ENCODE measurements at places on chromosomes 1 and 21. TPM values are rescaled to one million over a fixed set of nuclear protein-coding genes. Genes with fewer than 3 reads are reported as not detected.

DNA sequence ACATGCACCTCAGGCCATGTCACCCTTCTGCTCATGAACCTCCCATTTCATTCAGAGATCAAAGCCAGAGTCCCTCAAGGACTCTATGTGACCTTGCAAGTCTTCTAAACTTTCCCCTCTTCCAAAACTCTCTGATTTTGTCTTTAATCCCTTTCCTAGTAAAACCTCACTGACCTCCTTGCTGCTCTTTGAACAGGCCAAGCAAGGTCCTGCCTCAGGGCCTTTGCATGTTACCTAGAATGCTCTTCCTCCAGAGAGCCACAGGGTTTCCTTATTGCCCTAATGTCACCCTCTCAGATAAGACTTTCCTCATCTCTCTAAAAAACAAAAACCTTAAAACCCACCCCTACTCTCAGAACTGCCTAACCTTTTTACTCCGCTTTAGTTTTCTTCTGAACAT is 26.6 kb downstream of the IL23R start:
- no peaks in the 10 kb centered on the region for H3K36me3 ChIP-seq
- H3K4me1 ChIP-seq = peaks cover 4% of the 10 kb centered on the region
- H3K27ac ChIP-seq = no peak overlapping the region
- no peak for DNase-seq
- no peak overlapping the region for H3K4me3 ChIP-seq

DNA sequence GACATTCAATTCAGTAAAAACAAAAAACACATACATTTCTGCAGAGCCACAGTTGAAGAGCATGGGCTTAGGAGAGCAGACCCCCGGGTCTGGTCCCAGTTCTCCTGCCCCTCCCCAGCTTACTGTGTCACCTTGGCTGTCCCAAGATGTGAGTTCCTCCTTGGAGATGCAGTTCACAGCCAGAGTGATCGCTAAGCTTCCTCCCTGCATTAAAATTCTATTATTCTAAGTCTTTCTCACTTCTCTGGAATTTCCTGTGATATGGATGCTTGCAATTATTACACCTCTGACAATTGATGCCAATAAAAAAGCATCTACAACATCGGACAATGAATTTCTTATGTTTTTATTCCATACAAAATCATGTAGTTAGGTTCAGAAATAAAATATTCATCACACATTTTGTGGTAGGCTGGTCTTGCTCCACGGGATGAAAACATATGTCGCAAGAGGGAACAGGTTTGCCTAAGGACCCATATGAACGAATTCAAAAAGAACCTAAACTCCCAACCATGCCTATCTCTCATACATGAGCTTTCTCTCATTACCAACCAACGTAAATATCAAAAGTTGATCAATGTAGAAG is 328.5 kb upstream of the RUNX1 start:
- no peak overlapping the region for H3K4me3 ChIP-seq
- no peaks in the 10 kb centered on the region for H3K27me3 ChIP-seq
- H3K27ac ChIP-seq = no peak overlapping the region
- H3K36me3 ChIP-seq = no peaks in the 10 kb centered on the region
- DNase-seq = no peak
- H3K4me1 ChIP-seq = no peaks in the 10 kb centered on the region

DNA sequence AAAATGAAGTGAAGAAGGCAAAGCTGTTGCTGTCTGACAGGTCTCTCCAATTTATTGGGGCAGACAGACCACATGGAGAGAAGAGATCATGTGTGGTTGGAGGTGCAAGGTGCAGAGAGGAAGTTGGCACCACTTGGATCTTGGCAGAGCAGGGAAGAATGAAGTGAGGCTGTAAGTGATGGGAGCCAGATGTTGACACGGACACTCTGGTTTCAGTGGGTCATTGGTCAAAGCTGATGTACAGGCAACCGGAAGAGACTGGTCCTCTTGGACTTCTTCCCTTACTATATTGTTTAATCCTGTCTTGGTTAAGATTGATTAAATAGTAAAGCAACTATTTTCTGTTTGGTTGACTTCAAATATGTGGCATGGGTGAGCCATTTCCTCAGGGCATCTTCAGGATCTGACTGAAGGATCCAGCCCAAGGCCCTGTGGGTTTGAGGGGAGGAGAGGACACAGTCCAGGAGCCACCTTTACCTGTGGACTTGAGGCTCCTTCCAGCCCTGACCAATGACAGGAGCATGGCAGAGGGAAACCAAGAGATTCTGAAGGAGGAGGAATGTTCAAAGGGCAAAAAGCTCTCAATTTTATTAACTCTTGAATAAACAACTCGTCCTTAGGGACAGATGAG is 49.4 kb downstream of the NENF start:
- H3K36me3 ChIP-seq = no peaks in the 10 kb centered on the region
- H3K27me3 ChIP-seq = peaks cover 27% of the 10 kb centered on the region
- H3K4me3 ChIP-seq = no peak overlapping the region
- no peak for DNase-seq
- no peak overlapping the region for H3K27ac ChIP-seq

DNA sequence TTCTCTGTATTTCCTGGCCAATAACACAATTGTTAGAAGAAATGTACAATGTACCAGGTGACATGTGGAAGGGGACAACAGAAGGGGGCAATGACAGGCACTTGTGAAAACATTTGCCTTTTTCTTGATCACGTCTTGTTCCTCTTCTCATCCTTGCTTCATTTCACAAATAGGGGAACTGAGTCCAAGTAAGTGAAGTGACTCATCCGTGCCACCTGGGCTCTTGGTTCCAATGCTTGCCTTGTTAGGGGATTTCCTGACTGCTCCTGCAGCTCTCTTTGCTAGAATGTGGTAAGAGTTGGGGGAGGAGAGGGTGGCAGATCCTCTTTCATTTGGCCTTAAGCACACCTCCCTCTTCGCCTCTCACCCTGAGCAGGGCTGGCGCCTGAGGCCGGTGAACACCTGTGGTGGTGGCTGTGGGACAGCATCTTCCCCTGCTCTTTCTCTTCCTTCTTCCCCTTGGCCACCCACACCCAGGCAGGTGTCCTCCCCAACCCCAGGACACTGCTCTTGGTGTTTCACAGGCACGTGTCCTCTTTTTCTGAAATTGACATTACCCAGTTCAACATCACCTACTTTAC is 2.2 kb upstream of the RHEX start:
- no peaks in the 10 kb centered on the region for H3K36me3 ChIP-seq
- no peak overlapping the region for H3K4me3 ChIP-seq
- peak; percentile 21 for DNase-seq
- H3K4me1 ChIP-seq = peaks cover 11% of the 10 kb centered on the region

GRCh38 chr21:19124691-19125090 is 721.1 kb upstream of the TMPRSS15 start:
- no peak for DNase-seq
- no peak overlapping the region for H3K27ac ChIP-seq
- no peak overlapping the region for H3K4me3 ChIP-seq
- no peaks in the 10 kb centered on the region for H3K36me3 ChIP-seq

GRCh38 chr1:19390901-19391595 is 78.9 kb downstream of the SLC66A1 start:
- peaks cover 25% of the 10 kb centered on the region for H3K4me1 ChIP-seq
- H3K4me3 ChIP-seq = peak overlapping the region; percentile 58
- peak overlapping the region; percentile 61 for H3K27ac ChIP-seq
- peaks cover 16% of the 10 kb centered on the region for H3K36me3 ChIP-seq

GRCh38 chr1:14737561-14738094 is 139.1 kb downstream of the KAZN start:
- no peak overlapping the region for H3K27ac ChIP-seq
- DNase-seq = no peak
- H3K4me3 ChIP-seq = no peak overlapping the region
- peaks cover 36% of the 10 kb centered on the region for H3K27me3 ChIP-seq
- H3K36me3 ChIP-seq = no peaks in the 10 kb centered on the region

- no peak overlapping the region for H3K4me3 ChIP-seq
- no peaks in the 10 kb centered on the region for H3K27me3 ChIP-seq
- no peaks in the 10 kb centered on the region for H3K4me1 ChIP-seq
These were observed 21.0 kb downstream of the YIPF1 start for GRCh38 chr1:53868565-53868964.

DNA sequence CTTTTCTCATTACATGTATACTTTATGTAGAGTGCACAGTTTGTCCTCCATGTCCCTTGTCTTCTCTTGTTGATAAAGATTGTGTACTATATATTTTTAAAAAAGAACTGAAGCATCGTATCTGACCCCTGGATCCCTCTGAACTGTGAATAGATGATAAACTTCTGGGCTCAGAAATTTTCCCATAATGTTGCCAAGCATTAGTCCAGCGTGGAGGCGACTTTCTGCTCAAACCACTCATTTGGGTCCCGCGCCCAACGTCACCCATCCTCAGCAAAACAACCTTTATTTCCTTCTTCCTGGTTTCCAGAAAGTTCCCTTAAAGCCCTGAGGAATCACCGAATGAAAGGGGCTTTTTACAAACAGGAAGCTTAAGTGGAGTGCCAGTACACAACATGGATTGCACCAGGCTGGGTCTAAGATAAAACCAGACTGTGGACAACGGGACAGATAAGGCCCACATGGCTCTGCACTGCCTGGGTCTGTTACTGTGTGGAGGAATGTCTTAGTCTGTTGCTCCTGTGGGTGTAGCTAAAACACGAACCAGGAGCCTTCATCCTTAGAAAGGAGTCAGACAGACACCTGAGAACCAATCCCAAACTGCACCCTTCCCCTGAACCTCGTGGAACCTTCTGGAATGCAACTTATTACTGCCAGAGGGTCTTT is 15.6 kb downstream of the EVA1C start:
- H3K27ac ChIP-seq = no peak overlapping the region
- no peaks in the 10 kb centered on the region for H3K4me1 ChIP-seq
- H3K27me3 ChIP-seq = no peaks in the 10 kb centered on the region
- H3K4me3 ChIP-seq = no peak overlapping the region
- H3K36me3 ChIP-seq = peaks cover 3% of the 10 kb centered on the region

GRCh38 chr1:205494115-205494514 is 10.4 kb upstream of the CDK18 start:
- H3K27ac ChIP-seq = no peak overlapping the region
- H3K4me3 ChIP-seq = no peak overlapping the region
- DNase-seq = no peak
- H3K36me3 ChIP-seq = no peaks in the 10 kb centered on the region

DNA sequence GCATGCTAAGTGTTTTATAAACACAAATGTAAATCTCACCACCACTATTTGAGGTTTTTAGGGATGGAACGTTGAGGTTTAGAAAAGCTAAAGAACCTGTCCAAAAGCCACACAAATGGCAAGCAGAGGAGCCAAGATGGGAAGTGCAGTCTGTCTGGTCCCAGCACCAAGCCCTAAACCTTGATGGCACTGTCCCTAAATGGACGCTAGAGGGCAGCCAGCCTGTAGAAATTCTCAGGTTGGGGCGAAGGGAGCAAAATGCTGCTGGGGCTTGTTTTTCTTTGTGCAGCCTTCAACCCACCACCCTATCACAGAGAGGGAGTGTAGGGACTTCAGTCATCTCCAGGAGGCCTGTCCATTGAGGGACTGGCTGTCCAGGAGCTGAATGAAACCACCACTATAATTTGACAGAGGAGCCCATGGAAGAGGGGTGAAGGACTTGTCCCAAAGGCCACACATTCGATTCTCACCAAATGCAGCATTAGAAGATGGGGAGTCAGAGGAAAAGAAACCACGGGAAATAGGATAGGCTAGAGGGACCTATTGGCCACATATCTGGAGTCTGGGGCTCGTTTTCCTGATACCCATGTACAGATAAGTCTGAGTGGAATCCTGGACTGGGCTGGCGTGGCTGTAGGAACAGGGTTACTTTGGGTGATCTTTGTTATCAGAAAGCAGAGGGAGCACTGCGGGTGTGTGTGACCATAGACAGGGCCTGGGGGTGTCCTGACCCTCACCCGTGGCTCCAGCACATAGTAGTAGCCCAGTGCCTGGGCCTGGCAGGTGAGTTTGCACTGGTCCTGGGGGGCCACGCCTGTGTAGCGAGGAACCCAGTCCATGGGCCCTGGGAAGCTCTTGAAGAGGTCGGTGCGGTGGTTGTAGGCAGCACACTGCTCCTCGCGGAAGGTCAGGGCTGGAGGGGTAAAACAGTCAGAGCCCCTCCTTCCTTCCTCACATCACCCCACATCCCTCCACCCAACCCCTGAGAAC is 6.1 kb downstream of the ADAMTS4 start:
- no peaks in the 10 kb centered on the region for H3K27me3 ChIP-seq
- H3K36me3 ChIP-seq = no peaks in the 10 kb centered on the region
- DNase-seq = peak; percentile 60
- no peak overlapping the region for H3K27ac ChIP-seq

GRCh38 chr1:214026985-214027384 is 39.2 kb downstream of the PROX1 start:
- no peak overlapping the region for H3K27ac ChIP-seq
- no peaks in the 10 kb centered on the region for H3K36me3 ChIP-seq
- H3K27me3 ChIP-seq = peaks cover 2% of the 10 kb centered on the region
- DNase-seq = no peak
- H3K4me3 ChIP-seq = no peak overlapping the region

- no peak overlapping the region for H3K4me3 ChIP-seq
- H3K36me3 ChIP-seq = peaks cover 9% of the 10 kb centered on the region
These were observed 29.6 kb downstream of the SLC19A1 start for GRCh38 chr21:45512626-45513002.

GRCh38 chr1:228059634-228060457 is 22.7 kb upstream of the ARF1 start:
- no peak overlapping the region for H3K27ac ChIP-seq
- H3K4me3 ChIP-seq = peak overlapping the region; percentile 44
- H3K27me3 ChIP-seq = peaks cover 72% of the 10 kb centered on the region
- no peaks in the 10 kb centered on the region for H3K36me3 ChIP-seq
- H3K4me1 ChIP-seq = peaks cover 2% of the 10 kb centered on the region

DNA sequence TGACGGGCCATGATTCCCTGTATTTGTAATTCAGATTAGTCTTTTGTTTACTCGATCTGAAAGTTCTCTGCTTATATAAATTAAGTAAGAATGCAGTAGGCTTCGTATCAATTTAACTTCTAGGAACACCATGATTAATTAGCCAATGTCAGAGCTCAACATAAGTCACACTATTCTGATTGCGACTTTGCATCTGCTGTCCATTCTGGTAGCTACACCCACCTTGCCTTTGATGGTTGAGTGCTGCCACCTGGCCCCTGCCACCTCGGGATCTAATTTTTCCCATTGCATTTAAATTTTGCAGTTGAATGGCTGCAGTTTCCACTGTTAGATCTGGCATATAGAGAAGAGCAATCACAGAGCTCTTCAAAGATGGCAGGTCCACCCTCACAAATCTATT is 140.0 kb downstream of the LTN1 start:
- H3K36me3 ChIP-seq = no peaks in the 10 kb centered on the region
- DNase-seq = no peak
- H3K4me1 ChIP-seq = no peaks in the 10 kb centered on the region
- H3K27ac ChIP-seq = no peak overlapping the region
- H3K4me3 ChIP-seq = no peak overlapping the region

- no peak overlapping the region for H3K4me3 ChIP-seq
- no peak overlapping the region for H3K27ac ChIP-seq
- no peaks in the 10 kb centered on the region for H3K4me1 ChIP-seq
- no peak for DNase-seq
- no peaks in the 10 kb centered on the region for H3K27me3 ChIP-seq
- no peaks in the 10 kb centered on the region for H3K36me3 ChIP-seq
These were observed 49.7 kb downstream of the B3GALT5 start for GRCh38 chr21:39662411-39662953.

Gene C1orf226
- not detected for total RNA-seq

Gene FMOD
- total RNA-seq = 0.41 TPM

Gene WLS
- total RNA-seq = 1.9 TPM

Gene GPR52
- total RNA-seq = 6.1 TPM

Gene NBPF20
- total RNA-seq = 3.5 TPM

Gene TAL1
- total RNA-seq = 0.85 TPM

Gene PM20D1
- total RNA-seq = 1.3 TPM

Gene TINAGL1
- total RNA-seq = not detected

Data from T-cell (primary cell).